ENCODE measurements at places on chromosomes 11 and 22. TPM values are rescaled to one million over a fixed set of nuclear protein-coding genes. Genes with fewer than 3 reads are reported as not detected.

GGTLC3 gene
- not detected for total RNA-seq

PATZ1 gene
- total RNA-seq: 22.9 TPM

LRRN4CL gene
- 0.12 TPM for total RNA-seq

DNA sequence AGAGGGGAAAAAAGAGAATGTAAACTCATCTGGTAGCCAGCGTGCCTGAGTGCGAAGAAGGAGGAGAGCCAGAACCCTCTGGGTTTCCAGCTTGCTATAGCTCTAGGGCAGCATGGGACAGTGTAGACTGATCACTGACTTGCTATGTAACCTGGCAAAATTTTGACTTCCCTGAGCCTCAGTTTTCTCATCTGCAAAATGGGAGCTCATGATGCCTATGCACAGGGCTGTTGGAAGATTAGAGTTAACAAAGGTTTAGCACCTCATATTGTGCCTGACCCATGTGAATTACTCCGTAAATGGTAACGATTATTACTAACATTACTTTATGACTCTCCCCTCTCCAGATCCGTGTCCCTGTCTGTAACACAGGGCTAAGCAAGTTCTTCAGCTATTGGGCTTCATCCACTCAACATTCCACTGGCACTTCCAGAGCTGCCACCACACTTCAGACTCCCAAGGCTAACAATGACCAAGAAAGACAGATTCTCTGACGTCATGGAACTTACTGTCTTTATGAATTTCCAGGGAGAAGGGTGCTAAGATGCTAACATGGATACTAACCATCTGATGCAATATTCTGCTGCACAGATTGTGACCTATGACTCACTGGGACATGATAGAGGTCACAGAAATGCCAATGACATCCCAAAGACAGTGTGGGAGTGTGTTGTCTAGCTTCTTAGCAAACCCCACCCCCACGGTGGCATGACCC lies 195.2 kb downstream of the TRIM29 start:
- DNase-seq: no peak

GRCh38 chr11:126800009-126800408 lies 200.6 kb downstream of the KIRREL3 start:
- DNase-seq: no peak

- no peak for DNase-seq
Observed at GRCh38 chr11:22249871-22250270, 57.0 kb downstream of the ANO5 start.

GRCh38 chr11:42249401-42249800 lies 789.9 kb upstream of the LRRC4C start:
- DNase-seq: no peak

GRCh38 chr11:78370406-78371172 lies 47.0 kb downstream of the GAB2 start:
- no peak for DNase-seq

GRCh38 chr11:60960405-60960804 lies 8.4 kb upstream of the SLC15A3 start:
- DNase-seq: no peak

- DNase-seq: no peak
Observed at GRCh38 chr11:2256951-2257700, 13.3 kb downstream of the ASCL2 start.
